Cerebellar nuclear complex (tissue), 1 donor: ENCODE measurements at places on chromosomes 13 and 19.

DNA sequence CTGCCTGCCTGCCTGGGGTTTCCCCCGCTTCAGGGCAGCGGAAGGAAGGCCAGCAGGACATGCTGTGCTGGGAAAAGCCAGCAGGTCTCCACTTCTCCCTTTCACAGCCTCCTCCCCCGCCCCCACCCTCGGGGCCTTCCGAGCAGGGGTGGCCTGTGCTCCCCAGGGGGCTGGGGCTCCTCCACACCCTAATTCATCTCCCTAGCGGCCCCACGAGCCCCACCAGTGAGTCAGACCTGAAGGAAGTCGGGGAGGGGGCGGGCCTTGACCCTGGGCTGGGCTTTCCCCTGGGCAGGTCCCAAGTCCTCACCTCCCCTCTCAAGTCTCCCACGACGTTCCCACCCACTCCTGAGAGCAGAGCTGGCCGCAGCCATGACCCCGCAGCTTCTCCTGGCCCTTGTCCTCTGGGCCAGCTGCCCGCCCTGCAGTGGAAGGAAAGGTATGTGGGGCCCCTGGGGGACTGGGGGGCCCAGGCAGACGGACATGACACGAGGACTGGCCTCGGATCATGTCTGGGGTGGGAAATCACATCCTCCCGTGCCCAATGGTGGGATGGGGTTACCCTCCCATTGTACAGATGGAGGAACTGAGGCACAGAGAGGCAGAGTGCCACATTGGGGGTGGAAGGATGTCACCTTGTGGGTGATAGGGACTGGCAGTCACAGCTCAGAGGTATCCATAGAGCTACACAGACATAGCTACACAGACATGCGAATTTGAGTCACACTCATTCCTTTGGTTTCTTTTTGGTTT is at the start of gene EBI3:
Gene EBI3, plus strand, starts transcription at position 345 of the 753 bp plus-strand sequence. Its CDS starts 28 bp downstream, at position 373.
- no peak for DNase-seq

- no peak for DNase-seq
Observed at GRCh38 chr19:47190167-47190727, 40.8 kb downstream of the BBC3 start.

GRCh38 chr13:40490086-40490758 is 176.2 kb downstream of the FOXO1 start:
- DNase-seq, result no peak

DNA sequence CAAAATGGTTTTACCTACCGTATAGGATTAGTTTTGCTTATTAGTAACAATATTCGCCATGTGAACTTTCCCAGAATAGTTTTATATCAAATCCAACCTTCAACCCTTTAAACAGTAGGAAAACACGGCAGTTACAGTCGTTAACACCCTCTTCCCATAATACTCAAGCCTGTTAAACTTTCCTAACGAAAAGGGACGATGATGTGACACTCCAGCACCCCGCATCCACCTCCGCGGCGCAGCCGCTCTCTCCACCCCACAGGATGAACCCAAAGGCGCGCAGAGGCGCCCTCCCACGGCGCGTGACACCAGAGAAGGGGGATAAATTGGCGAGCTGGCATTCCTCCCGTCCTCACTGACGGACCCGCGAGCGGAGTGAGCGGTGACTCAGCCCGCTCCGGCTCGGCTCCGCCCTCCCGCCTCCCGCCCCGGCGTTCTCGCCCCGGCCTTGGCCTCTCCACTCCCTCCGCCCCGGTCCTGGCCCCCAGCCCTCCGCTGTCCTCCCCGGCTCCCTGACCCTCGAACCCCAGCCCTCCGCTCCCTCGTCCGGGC is 665 bp downstream of the TUBGCP3 start:
- no peak for DNase-seq

DNA sequence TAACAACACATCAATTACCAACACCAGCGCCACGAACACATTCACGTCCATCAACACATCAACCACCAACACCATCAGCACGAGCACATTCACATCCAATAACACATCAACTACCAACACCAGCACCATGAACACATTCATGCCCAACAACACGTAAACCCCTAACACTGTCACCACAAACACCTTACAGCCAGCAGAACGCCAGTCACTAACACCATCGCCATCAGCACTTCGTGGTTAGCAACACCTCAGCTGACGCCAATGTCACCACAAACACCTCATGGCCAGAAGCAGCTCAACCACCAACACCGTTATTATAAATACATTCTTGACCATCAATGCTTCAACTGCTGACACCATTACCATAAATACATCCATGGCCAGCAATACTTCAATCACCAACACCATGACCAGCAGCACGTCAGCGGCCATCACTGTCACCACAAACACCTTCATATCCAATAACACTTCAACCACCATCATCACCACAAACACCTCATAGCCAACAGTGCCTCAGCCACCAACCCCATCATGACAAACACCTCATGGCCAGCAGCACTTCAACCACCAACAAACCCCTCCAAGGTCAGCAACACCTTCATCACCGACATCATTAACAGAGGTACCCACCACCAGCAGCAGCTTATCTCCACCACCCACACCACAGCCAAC is 9.4 kb downstream of the FCER2 start:
- DNase-seq, result no peak

GRCh38 chr13:32092496-32092895 is 60.9 kb downstream of the FRY start:
- DNase-seq, result no peak

DNA sequence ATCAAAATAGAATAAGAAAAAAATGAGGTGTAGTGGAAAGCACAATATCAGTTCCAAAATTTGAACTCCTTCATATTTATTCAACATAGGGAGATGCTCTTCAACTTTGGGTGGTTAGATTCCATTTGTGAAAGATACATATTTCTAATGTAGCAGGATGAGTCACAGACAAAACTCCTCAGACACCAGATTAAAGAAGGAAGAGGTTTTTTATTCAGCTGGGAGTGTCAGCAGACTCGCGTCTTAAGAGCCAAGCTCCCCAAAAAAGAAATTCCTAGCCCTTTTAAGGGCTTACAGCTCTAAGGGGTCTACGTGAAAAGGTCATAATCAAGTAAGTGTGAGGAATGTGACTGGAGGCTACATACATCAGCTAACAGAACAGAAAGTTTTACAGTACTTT is 6.8 kb upstream of the ZNF765 start:
- DNase-seq, result no peak

DNA sequence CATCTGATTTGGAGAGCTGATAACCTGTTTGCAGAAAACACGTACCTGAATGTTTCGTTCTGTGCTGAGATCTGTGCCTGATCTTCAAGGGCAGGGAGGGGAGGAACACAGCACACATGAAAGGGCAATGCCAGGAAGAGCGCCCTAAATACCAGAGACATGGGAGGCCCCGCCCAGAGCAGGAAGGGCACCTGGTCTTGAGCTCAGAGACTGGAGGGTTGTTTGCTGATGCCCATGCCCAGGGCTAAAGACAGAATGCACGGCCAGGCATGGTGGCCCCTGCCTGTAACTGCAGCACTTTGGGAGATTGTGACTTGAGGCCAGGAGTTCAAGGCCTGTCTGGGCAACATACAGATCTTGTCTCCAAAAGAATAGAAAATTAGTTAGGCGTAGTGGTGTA is 183.2 kb downstream of the TUBA3C start:
- no peak for DNase-seq

DNA sequence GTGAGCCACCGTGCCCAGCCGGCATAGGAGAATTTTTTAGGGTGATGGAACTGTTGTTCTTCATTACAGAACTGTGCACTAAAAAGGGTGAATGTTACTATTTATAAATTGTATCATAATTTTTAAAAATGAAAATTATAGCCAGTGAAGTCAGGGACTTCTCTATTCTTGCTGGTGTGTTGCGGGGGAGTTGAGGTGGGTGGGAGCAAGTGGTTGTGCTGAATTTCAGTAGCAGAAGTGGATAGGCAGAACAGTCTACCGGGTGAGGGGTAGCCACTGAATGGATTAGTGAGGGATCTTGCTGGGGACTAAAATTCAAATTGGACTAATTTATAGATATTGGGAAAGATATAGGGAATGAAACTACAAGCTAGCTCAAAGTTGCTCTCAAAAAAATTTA is 74.0 kb downstream of the CAB39L start:
- DNase-seq, result no peak

DNA sequence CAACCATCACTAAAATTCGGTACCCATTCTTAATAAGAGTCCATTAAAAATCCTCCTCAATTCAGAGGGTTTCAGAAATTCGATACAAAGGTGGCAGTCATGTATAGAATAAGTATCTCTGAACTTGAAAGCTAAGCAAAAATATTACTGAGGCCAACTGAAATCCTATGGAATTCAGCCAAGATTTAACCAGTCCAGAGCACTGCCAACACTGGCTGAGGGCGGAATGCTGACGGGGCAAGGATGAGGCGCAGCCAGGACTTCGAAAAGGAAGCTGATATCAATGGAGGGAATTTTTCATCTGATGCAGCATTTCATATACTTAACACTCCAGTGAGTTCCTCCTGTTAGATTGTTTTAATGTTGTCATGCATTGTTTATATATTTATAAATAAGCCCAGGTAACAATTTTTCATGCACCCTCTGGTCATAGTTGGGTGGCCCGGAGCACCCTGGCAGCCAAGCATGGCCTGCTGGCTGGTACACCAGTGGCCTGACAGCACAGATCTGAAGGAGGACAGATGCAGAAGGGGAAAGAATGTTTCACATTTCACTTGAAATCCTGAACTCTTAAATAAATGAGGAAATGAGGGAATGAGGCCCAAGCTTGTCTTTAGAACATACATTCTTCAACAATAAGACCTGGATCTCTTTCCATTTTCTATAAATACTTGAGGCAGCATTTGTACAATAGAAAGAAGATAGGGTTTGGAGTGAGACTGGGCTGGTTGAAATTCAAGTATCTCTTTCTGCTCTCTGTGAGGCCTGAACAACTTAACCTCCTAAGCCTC is 41.5 kb downstream of the WDFY2 start:
- DNase-seq, result no peak

GRCh38 chr19:7787141-7787540 is 24.1 kb downstream of the CLEC4M start:
- peak; percentile 42 for DNase-seq

DNA sequence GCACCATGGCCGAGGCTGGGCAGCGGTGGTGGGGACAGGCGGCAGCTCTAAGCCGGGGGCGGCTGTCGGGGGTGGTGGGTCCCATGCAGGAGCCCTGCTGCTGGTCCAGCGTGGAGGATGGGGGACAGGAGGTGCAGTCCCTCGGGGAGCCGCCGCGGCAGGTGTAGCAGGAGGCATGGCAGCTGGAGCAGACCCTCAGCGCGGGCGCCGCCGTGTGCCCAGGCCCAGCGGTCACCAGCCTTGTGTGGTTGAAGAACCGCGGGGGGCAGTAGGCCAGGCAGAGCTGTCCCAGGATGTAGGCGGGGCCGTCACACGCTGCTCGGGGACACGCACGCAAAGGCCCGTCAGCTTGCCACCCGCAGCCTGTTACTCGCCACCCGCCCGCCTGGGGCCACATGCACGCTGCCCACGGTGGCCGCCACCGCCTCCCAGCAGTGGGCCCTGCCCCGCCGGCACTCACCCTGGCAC is 2.9 kb upstream of the C19orf25 start:
- no peak for DNase-seq

DNA sequence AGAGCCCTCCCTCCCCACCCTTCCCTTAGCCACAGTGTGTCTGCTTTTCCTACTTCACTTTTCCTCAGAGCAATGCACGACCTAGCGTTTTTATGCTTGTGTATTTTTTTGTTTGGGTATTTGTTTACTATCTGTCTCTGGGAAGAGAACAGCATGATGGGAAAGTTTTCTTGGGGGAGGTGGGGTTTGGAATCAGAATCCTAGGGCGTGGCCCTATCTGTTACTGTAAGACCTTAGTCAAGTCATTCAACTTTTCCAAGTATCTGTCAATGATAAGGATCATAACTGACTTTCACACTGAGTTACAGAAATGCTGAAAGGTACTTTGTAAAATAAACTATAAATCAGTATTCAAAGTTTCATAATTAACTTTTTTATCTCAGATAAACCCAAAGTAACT is 146.3 kb upstream of the WASF3 start:
- no peak for DNase-seq

DNA sequence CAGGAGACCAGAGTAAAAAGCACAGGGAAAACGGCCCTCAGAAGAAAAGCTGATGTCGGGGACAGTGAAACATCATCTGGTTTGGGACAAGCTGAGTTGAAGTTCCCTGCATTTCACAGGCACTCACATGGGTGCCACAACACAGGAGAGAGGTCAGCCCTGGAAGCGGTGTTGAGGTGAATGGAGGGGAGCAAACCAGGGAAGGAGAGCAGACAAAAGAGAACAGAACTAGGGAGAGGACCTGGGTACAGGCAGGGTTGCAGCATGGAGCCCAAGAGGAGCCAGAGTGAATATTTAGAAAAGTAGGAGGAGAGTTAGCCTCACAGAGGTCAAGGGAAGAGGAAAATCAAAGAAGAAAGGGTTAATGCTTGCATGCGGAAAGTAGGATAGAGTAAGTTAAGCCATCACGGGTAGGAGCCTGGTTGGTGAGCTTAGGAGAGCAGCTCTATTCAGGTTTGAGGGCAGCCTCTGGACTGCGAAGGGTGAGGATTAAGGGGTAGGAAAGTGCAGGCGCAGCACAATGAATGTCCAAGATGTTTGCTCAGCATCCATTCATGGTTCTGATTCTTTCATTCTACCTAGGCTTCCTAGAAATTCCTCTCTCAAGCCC is 15.5 kb downstream of the FAM216B start:
- no peak for DNase-seq

DNA sequence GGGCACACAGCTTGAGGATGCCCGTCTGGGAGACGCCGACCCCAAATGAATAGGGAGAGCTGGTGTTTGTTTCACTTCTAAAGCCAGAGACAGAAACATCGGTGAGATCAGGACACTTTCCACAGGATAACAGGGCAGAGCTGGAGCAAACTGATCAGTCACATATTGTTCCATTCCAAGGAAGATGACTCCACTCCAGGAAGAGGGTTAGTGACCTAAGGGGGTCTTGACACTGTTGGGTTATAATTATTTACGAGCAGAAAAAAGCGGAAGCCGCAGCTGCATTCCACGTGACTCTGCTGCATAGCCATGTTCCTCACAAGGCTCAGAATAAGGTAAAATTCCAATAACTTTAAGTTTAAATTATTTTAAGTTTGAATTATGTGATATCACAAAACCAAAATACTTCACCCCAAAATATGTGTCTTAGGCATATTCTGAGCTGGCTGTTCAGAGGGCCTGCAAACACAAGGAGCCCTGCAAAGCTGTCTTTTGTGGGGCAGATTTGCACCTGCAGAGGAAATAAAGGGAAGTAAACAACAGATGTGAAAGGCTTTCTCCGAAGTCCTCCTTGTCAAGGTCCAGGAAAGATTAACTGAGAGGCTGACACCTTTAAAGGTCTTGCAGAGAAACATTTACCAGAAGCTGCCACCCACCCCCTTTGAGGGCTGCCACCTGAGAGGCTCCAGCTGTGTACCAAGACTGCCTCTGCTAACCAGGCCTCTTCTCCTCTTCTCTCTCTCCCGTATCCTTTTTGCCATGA is 819.2 kb downstream of the UQCRFS1 start:
- no peak for DNase-seq
